ENCODE measurements at places on chromosomes 1 and 21.

DNA sequence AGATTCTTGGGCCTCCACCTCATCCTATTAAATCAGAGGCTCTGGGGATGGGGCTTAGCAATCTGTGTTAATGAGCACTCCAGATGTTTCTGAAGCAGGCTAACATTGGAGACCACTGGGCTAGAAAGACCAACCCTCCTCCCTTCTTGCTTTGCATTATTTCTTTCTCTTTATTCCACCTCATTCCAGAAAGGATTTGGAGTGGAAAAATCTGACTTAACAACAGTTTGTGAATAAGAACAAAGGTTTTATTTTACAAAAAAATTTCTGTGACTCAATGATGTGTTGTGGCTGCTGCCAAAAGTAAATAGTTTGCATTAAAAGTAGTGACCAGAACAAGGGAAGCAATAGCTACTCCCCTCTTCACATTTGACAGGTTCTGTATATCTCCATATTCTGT, 79.4 kb downstream of the TGFB2 start:
- no peak for DNase-seq

- no peak for DNase-seq
These were observed 31.8 kb downstream of the ADGRL2 start for GRCh38 chr1:81832573-81832972.

DNA sequence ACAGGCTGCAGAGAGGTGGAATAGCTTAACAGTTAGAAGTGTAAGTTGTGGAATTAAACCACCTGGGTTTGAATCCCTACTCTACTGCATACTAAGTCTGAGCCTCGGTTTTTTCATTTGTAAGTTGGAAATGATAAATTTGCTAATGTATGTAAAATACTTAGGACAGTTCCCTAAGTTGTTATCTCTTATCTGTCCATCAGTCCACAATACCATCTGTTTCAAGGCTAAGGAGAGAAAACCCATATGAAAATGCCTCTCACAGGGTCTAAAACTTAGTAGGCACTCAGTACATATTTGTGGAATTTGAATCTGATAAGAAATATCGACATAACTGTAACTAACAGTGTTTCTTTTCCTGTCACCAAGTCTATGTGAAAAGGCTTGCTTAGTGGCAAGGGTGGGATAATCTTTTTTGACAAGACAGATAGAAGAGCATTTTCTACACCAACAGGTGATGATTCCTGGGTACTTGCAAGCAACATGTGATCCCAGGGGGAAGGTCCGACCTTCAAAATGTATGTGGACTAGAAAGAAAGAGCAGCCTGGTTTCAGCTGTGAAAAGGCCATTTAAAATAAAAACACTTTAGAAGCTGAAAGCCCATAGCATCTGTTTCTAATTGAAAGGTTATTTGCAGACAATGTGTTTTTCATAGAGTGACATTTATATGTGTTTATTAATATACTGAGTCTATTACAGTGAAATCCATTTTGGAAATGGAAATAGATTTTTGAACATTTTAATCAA, 202.9 kb downstream of the HHAT start:
- no peak for DNase-seq

GRCh38 chr1:226489718-226490425, 58.7 kb upstream of the STUM start:
- no peak for DNase-seq

GRCh38 chr1:107789817-107790524, 175.0 kb downstream of the VAV3 start:
- DNase-seq, result no peak

GRCh38 chr1:200869753-200870391, 2.9 kb upstream of the GPR25 start:
- no peak for DNase-seq

GRCh38 chr1:173507205-173507846, 30.2 kb downstream of the PRDX6 start:
- DNase-seq, result no peak

DNA sequence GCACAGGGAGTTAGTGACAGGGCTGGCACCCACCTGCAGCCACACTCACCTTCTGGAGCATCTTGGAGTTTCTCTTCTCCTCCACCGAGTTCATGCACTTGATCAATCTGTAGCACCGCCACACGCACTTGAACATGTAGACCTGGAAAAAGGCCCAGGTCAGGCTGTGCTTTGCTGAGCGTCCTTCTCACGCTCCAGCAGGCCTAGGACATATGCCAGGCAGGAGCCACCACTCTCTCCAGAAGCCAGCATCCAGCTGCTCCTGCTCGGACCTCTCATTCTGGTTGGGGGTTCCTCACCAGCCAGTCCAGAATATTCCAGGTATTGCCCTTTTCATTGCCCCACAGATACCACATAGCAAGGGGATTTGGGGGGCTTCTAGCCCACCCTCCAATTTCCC, 11.7 kb upstream of the MATN1 start:
- no peak for DNase-seq

DNA sequence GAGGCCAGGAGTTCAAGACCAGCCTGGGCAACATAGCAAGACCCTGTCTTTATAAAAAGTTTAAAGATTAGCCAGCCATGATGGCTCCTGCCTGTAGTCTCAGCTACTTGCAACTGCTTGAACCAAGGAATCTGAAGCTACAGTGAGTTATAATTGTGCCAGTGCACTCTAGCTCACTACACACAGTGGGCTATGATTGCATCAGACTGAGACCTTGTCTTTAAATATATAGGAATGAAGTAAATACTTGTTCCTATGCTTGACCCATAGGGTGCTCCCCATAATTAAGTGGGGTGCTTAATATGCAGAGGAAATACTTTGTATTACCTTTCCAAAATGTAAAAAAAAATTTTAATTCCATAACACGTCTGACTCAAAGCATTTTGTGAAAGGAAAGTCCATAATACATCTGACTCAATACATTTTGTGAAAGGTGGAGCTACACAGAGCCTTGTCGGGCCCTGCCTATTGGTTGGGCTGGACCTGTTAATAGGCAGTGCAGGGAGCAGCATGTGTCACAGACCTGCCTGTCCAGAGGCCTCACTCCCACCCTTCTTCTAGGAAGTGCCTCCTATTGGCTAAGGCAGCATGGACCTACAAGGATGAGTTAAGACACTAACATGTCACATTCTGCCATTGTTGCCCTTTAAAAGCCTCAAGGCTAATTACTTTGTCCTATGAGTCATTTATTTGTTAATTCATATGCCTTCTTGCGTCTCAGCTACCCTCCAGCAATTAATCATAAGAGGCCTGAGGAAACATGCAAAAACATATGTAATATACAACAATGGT, 33.6 kb downstream of the CD58 start:
- DNase-seq, result no peak

DNA sequence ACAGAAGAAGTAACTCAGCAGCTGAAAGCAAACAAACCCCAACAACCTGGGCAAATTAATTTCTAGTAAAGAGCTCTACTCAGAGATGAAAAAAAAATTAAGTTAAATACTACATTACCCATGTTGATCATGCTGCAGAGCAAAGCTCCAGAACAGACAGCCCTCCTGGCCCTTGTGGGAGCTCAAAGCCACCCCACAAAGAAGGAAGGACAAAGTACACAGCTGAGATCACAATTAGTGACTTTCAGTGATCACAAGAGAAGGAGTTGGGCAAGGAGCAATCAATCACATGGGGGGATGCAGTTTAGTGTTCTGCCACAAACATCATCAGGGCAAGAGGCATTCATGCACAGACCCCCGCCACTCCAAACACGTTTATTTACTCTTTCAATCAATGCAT, 114.2 kb downstream of the DAB1 start:
- DNase-seq, result no peak

DNA sequence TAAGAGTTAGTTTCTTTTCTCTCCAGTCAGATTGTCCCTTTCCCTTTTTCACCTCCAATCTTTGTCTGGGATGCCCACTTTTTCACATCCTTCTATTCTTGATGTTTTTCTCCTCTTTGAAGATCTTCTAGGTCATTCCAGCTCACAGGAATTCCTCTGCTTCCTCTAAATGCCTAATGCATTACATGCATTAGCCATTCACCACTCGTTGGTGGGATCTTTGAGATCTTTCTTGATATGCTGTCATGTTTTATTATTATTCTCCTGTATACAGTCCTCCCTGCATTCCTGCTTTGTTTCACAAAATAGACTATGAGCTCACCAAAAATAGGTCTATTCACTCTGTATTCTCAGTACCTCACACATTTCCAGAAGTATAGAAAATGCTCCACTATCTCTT, 129.0 kb downstream of the LYPLAL1 start:
- DNase-seq, result no peak

DNA sequence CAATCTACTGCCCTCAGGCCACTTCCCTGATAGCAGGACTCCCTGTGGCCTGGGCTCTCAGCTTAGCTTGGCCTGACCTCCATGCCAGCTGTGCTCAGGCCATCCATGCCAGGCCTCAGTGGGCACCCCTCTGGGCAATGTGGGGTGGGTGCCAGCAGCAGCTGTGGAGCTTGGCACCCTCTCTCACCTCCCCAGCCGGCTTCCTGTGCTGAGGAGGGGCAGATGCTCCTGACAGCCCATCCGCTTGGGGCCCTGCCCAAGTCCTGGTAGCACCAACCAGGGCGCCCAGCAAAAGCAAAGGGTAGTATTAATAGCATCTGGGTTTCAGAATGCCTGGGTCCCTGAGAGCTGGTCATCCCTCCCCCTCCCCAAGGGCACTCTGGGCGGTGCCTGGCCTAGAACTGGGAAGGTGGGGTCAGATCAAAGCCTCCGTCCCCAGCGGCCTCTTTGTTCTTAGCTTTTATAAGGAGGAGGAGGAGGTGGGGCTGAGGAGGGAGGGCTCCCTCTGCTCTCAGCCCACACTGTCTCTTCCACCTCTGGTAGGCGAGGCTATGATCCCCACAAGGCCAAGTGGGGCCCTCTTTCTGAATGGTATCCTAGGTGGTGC, 6.1 kb downstream of the EFNA4 start:
- DNase-seq, result no peak

GRCh38 chr1:153678519-153679336, at the start of gene NPR1:
Gene NPR1 (plus strand): TSS chr1:153678688. CDS start chr1:153679109, 421 bp downstream.
- no peak for DNase-seq

- DNase-seq, result no peak
These were observed 4.8 kb upstream of the MYSM1 start for GRCh38 chr1:58704616-58705021.

GRCh38 chr1:43557744-43558245, 27.1 kb downstream of the PTPRF start:
- DNase-seq, result no peak

GRCh38 chr1:183543619-183544204, 46.5 kb downstream of the NCF2 start:
- DNase-seq, result peak; percentile 77

DNA sequence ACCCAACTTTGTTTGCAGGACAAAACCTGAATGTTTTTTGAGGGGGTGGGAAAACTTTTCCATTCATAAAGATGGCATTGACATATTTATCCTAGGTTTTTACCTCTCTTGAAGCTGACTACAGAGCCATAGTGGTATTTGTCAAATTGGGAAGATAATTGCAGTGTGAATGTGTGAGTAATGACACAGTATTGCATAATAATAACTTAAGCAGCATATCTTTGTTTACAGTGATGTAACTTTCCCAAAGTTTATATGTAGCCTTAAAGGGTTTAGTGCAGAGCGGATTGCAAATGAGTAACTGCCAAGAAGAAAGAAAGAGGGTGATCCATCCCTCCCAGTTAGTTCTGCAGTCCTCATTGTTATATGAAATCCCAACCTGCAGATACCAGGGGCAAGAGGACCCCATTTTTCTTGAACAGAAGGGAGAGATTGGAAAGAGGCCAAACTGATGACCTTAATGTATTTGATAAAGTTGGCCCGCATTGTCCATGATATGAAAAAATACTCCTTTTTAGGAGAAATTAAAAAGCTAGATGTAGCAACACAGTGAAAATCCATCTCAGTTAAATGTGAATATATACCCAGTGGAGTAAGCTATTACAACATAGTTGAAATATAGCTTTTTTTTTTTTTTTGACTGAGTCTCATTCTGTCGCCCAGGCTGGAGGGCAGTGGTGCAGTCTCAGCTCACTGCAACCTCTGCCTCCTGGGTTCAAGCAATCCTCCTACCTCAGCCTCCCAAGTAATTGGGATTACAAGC, 23.7 kb upstream of the NFIA start:
- DNase-seq, result no peak

GRCh38 chr1:206703661-206704060, 19.0 kb downstream of the MAPKAPK2 start:
- no peak for DNase-seq

DNA sequence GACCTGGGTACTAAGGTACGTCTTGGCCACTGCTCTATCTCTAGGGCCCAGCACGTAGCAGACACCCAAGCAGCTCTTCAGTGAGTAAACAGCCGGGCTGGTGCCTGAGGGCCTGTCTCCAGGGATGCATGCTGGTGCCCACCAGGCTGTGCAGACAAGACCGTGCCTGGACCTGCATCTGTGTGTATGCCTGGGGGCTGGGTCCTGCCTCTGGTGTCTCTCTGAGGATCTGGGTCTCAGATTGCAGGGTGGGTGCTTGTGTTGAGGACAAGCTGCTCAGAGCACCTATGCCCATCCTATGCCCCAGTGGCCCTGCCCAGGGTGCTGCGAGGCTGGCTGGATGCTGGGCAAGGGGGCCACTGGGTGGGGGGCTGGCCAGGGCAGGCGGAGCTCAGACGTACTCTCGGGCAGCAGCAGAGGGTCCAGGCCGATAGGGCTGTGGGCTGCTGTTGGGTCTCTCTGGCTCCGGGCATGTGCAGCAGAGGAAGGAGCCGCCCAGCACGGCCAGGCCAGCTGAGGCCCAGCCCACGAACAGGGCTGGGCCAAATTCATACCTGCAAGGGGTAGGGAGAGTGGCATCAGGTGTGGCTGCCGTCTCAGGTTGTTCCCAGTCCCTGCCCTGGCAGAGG, 4.4 kb downstream of the CLDN19 start:
- DNase-seq, result no peak

DNA sequence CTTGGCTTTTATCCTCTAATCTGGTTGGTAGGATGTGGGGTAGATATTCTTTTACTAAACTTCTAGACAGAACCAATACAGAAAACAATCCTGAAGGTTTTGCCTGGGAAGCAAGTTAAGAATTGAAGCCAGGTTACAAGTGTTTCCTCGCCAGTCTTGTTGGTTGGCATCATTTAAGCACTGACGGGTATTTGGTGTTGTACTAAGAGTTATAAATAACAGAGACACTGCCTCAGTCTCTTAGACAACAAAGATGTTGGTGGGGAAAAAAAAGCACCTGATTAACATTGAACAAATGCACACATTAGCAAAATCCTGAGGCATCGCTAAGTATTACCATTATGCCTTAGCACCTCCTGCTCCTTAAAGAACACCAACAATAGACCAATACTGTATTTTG, 272.2 kb downstream of the BRINP2 start:
- no peak for DNase-seq

DNA sequence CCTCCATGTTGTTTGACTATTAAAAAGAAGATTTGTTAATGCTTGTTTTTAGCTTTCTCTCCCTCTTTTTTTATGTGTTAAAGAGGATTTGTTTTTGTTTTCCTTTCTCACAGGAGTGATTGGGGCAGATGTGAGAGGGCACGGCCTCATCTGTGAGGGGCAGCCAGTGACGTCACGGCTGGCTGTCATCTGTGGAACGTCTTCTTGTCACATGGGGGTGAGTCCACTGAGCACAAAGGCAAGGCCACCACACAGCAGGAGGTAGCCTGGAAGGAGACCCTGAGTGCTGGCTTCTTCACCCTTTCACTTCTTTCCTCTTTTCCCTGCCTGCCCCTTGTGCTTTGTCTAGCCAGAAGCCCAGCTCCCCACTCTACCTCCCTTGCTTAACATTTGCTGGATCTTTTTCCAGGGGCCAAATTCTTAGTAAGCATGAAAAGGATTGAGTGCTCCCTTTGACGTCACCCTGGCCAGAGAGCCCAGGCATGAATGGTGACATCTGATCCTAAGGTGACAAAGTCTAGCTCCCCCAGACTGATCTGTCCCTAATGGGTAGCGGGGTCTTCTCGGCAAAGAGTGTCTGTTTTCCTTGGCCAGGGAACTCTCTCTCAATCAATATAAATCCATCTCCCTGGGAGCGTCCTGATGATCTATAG, 257.2 kb downstream of the FGGY start:
- no peak for DNase-seq

GRCh38 chr1:87132284-87132870, 196.3 kb upstream of the LMO4 start:
- DNase-seq, result no peak

Measured in bone marrow (tissue), 2 donors.